Hindlimb muscle (tissue), 1 donor: ENCODE measurements at places on chromosomes 3 and 15. TPM values are rescaled to one million over a fixed set of nuclear protein-coding genes. Genes with fewer than 3 reads are reported as not detected.

GRCh38 chr3:131174752-131175151 lies 148.1 kb downstream of the NEK11 start:
- DNase-seq: no peak

DNA sequence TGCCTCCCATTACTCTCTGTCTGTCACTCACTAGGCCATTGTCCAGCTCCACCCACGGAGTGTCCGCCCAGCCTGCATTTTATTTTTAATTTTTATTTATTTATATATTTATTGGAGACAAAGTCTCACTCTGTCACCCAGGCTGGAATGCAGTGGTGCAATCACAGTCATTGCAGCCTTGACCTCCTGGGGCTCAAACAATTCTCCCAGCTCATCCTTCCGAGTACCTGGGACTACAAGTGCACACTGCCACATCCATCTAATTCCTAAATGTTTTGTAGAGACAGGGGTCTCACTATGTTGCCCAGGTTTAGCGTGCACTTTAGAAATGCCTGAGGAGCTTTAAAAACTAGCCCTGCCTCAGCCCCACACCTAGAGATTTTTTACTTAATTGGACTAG lies 141.5 kb downstream of the LIPC start:
- DNase-seq: no peak

DNA sequence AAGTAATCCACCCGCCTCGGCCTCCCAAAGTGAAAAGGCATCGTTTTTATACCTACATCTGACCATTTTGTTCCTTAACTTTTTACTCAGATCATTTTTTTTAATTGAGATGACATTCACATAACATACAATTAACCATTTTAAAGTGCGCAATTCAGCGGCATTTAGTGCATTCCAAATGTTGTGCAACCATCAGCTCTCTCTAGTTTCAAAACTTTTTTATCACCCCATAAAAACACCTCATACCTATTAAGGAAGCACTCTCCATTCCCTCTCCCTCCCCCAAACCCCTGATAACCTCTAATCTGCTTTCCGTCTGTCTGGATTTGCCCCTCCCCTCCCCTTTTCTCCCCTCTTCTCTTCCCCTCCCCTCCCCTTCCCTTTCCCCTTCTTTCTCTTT lies 310.1 kb downstream of the UACA start:
- DNase-seq: no peak

DNA sequence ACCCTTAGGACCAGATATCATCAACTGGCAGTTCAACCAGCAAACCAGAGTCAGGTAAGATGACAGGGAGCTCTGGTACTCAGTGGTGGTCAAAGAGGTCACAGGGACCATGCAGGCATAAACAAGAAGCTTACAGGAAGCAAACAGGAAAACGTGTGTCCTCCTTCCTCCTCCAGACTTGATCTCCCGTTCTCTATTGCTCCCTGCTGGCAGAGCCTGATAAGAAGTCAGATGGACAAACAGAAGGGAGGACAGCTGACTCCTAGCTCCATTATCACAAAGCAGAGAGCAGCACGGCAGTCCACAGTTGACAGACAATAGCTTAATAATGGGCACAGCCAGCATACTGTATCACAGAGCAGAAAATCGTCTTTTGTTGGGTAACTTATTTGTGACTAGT lies 156.5 kb upstream of the SLC2A2 start:
- no peak for DNase-seq

GRCh38 chr3:197363553-197364409 lies 65.4 kb upstream of the DLG1 start:
- DNase-seq: no peak

- DNase-seq: no peak
Measured at GRCh38 chr15:100777821-100778220, 101.8 kb upstream of the ALDH1A3 start.

DNA sequence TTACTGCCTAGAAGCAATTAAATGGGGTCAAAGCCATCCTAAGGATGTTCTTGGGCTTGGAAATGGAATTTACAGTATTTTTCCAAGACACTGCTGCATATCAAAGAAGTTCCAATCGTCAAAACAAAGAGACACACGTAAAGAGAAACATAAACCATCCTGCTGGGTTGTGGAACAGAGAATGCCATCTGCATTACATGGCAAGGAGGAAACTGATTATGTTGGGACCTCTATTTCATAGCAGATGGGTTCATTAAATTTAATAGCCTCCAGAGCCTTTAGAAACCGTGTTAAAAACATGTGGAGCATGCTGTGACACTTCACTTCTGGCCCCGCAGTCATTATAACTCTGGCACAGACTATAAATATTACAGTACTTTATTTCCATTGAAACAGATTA lies 154.6 kb downstream of the LRTM1 start:
- no peak for DNase-seq

- DNase-seq: no peak
Measured at GRCh38 chr3:63429905-63430304, 151.8 kb downstream of the SYNPR start.

GRCh38 chr3:46663591-46664135 lies 29.8 kb downstream of the ALS2CL start:
- DNase-seq: peak; percentile 21

- DNase-seq: no peak
Measured at GRCh38 chr15:29131840-29132420, 137.7 kb downstream of the NSMCE3 start.

DNA sequence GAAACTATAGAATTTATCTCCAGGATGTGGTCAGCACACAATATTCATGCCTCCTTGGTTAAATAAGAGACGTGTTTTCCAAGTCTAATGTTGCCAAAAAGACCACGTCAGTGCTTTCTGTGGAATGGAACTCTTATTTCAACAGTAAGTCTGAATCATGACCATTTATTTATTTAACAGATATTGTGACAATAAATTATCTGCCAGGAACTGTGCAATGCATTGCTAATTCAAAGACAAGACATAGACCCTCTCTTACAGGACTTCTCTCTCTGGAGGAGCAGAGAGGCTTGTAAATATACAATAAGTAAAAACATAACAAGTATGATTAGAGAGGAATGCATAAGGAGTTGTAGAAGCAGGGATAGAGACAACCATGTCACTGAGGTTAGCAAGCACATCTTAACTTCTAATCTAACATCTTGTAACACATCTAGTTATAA lies 227.5 kb downstream of the DTWD1 start:
- no peak for DNase-seq

DNA sequence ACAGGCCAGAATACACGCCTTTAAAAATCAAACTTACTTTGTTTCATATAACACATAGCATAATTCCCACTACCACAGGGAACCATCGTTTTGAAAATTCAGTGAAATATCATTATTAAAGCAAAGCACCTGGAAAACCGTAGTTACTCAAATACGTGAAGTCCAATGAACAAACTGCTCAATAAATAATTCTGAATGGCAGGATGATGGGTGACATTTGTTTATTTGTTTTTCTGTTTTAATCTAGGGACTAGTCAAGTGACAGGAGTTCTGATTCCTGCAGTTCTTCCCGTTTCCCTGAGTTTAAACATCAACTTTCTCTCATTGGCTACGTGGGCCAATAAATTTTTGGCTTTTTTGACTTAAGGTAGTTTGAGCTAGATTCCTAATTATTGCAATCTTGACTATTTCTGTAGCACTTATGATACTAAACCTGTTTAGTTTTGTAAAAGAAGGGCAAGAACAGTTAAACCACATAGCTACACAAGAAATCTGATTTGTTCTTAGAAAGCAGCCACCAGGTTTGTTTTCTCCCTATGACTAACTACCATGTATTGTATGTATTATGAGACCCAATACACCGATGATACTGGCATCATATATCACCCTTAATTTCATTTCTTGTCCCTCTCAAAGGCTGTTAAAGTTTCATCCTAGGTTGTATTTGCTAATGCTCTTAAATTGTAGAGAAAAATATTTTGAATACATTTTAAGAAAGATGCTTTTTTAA lies 411.2 kb downstream of the SHQ1 start:
- DNase-seq: no peak

DNA sequence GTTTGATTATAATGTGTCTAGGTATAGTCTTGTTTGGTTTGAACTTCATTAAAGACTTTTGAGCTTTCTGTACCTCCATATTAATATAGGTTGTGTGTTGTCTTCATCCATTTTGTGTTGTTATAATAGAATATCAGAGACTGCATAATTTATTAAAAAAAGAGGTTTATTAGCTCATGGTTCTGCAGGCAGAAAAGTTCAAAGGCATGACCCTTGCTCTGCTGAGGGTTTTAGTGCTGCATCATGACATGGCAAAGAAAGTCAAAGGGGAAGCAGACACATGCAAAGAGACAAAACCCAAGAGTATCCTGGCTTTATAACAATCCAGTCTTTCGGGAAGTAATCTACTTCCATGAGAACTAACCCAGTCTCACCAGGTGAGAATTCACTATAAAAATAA lies 358.2 kb downstream of the EDEM1 start:
- DNase-seq: no peak

GRCh38 chr3:23999012-23999641 lies 54.0 kb downstream of the NR1D2 start:
- peak; percentile 67 for DNase-seq

DNA sequence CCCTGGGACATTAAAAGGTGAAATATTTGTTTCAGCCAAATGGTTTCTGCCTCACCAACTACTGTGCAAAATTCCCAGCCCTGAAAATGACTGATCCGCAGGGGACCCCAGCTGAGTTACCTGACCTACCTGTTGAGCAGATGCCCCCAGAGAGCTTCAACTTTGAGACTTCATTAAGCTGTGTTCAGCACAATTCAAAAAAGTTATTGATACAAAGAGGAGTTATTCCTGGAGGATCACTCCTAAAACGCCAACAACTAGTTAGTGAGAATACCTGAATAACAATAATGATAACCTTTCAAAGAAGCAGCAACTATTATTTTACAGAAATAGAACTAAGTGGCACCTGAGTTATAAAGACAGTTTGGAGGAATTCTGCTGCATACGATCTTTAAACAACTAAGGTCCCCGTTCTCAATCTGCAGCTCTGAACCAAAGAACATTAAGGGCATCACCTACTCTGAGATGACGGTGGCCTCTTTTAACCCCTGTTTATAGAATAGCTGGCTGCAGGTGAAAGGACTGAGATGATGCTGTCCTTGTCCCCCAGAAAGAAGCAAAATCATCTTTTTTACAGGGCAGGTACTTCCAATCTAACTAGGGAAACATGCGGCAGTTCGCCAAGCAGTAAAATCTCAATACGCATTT lies 659 bp downstream of the GADL1 start:
- DNase-seq: peak; percentile 9

ZBED2 gene
- polyA plus RNA-seq: not detected

SLC12A1 gene
- 0.03 TPM for polyA plus RNA-seq
